Adrenal gland (tissue), 19 donors: ENCODE measurements at places on chromosomes 2 and 18. TPM values are rescaled to one million over a fixed set of nuclear protein-coding genes. Genes with fewer than 3 reads are reported as not detected.

USP34 gene
- total RNA-seq: 156 TPM

DNA sequence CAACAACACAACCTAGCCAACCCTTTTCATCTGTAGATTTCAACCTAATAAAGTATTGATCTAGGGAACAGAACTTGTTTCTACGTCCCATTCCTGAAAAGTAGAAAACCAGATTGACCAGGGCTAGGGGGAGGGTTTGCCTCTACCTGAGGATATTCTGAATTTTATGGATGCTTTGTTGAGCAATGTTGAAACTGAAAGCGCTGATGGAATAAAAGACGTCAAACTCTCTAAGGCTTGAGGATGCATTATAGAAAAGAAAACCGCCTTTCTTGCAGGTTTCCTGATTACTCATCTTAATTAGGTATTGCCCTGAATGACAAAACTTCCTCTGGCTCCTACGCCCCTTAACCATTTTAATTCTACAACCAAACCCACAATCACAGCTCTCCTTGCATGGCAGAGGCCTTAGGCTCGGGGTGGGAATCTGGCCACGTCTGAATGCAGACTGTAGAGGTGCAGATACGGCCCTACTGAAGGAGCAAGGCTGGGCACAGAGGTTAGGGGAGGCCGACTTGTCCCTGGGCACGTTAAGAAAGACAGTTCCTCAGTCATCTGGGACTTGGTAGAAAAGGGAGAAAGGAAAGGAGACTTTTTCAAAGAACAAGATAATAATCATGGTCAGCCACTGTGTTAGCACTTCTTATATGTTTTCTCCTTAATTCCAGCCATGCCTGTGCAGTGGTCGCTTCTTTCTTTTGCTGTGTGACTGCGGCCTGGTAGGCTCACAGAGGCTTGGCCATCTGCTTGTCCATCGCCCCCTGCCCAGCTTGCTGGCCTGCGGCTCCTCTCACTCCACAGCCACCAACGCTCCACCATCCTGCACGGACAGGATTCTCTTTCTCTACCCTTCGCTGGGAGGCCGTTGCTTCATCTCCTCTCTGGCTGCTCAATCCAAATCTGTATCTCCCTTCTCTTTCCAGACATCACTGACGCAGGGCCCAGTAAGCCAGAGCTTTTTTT, 209.5 kb downstream of the VAPA start:
- H3K4me3 ChIP-seq: no peak overlapping the region
- no peaks in the 10 kb centered on the region for H3K4me1 ChIP-seq
- DNase-seq: no peak
- no peak overlapping the region for H3K27ac ChIP-seq
- H3K27me3 ChIP-seq: no peaks in the 10 kb centered on the region

TNFRSF11A gene
- total RNA-seq: 3.4 TPM

CHRNG gene
- total RNA-seq: 0.22 TPM
